ENCODE measurements at places on chromosomes 1 and 21. TPM values are rescaled to one million over a fixed set of nuclear protein-coding genes. Genes with fewer than 3 reads are reported as not detected.

- H3K4me1 ChIP-seq, result no peaks in the 10 kb centered on the region
- peaks cover 16% of the 10 kb centered on the region for H3K27me3 ChIP-seq
- H3K36me3 ChIP-seq, result no peaks in the 10 kb centered on the region
- DNase-seq, result no peak
- H3K4me3 ChIP-seq, result no peak overlapping the region
Measured at GRCh38 chr21:45461369-45461750, 56.4 kb downstream of the COL18A1 start.

Gene KRTAP11-1
- not detected for total RNA-seq

DNA sequence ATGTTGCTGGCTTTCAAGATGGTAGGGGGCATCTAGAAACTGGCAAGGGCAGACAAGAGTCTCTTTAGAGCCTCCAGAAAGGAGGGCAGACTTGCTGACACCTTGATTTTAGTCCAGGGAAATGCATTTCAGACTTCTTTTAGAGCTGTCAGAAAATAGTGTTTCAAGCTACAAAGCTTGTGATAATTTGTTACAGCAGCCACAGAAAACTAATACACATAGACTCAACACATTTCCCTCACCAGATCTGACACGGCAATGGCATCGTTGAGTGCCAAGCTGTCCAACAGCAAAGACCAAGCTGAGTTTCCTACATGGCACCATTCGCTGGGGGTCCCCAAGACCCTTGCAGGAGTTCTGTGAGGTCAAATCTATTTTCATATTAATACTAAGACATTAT lies 62.0 kb downstream of the SLC9A1 start:
- H3K4me1 ChIP-seq, result peaks cover 5% of the 10 kb centered on the region
- H3K27me3 ChIP-seq, result peaks cover 8% of the 10 kb centered on the region
- no peak overlapping the region for H3K27ac ChIP-seq
- no peak for DNase-seq

DNA sequence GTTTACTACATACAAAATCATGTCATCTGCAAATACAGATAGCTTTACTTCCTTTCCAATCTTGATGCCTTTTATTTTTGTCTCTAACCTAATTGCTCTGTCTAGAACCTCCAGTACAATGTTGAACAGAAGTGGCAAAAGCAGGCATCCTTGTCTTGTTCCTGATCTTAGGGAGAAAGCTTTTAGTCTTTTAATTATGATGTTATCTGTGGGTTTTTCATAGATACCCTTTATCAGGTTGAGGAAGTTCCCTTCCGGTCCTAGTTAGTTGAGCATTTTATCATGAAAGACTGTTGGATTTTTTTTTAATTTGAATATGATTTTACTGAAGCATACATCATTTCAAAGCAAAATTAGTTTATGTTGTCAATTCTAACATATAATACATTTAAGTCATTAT lies 45.7 kb upstream of the DISC1 start:
- DNase-seq, result no peak
- H3K4me3 ChIP-seq, result no peak overlapping the region
- H3K27me3 ChIP-seq, result no peaks in the 10 kb centered on the region
- no peak overlapping the region for H3K27ac ChIP-seq

Gene SLC1A7
- not detected for total RNA-seq

Gene COA6
- 43.0 TPM for total RNA-seq

Gene KRTAP26-1
- total RNA-seq, result not detected

- DNase-seq, result no peak
- H3K4me1 ChIP-seq, result peaks cover 94% of the 10 kb centered on the region
- peak overlapping the region; percentile 62 for H3K27ac ChIP-seq
- peaks cover 73% of the 10 kb centered on the region for H3K36me3 ChIP-seq
- H3K27me3 ChIP-seq, result no peaks in the 10 kb centered on the region
Measured at GRCh38 chr1:24939040-24939674, 9.1 kb upstream of the RUNX3 start.

Gene ARF1
- 344 TPM for total RNA-seq
